ENCODE measurements at places on chromosomes 7 and 10. TPM values are rescaled to one million over a fixed set of nuclear protein-coding genes. Genes with fewer than 3 reads are reported as not detected.

GRCh38 chr10:49484486-49485235, 54.3 kb downstream of the ERCC6 start:
- H3K27ac ChIP-seq = no peak overlapping the region
- H3K27me3 ChIP-seq = no peaks in the 10 kb centered on the region
- peaks cover 3% of the 10 kb centered on the region for H3K4me1 ChIP-seq
- H3K36me3 ChIP-seq = peaks cover 26% of the 10 kb centered on the region
- no peak for DNase-seq

DNA sequence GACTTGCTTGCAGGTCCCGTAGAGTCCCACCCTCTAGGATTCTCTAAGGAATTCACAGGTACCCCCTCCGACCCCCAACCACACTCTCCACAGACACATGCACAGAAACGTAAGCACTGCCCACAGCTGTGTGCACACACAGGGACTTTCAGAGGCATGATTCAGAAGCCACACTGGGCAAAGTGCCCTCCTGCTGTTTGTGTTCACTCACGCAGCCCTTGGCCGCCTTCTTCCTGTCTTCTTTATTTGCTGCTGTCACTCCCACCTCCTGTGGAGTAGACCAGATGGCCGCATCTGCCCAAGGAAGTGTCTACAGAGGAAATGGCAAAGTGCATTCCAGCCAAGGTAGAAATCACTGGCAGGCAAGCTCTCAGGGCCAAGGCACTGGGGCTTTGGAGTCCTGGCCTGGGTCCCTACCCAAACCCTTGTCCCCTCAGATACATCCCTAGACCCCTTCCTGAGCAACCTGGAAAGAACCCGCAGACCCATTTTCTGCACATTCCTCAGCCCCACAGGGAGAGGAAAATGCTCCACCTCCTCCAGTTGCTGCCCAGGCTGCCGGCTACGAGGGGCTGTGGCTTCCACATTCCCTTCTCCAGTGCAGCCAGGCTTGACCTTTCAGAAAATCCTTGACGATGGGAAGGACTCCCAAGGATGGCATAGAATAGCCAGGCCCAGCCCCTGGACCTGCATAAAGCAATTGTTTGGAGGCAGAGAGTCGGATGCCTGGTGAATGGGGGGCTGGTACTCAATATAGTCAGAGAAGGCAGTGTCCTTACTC, 21.6 kb upstream of the GIMAP8 start:
- peaks cover 6% of the 10 kb centered on the region for H3K27me3 ChIP-seq
- H3K36me3 ChIP-seq = no peaks in the 10 kb centered on the region
- no peak overlapping the region for H3K27ac ChIP-seq

- no peaks in the 10 kb centered on the region for H3K36me3 ChIP-seq
- no peak overlapping the region for H3K27ac ChIP-seq
- no peak overlapping the region for H3K4me3 ChIP-seq
- H3K27me3 ChIP-seq = no peaks in the 10 kb centered on the region
Observed at GRCh38 chr10:26090762-26091161, 125.8 kb upstream of the GAD2 start.

DNA sequence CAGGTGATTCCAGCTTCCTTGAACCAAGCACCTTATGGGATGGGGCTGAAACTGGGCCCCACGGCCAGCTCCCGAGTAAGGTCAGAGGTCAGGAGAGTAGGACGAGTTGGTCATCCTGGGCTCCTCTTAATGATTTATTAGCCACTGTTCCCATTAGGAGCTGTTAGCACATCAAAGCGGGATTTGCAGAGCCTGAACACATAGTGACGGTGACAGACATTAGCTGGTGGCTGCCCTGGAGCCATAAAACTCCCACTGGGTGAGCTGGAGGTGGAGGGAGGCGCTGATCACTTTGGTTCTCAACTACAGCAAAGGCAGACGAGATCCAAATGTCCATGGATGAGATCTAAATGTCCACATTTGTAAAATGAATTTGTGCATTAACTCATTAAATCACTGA, 48.1 kb downstream of the COL13A1 start:
- no peak for DNase-seq
- H3K4me1 ChIP-seq = peaks cover 37% of the 10 kb centered on the region
- H3K36me3 ChIP-seq = no peaks in the 10 kb centered on the region
- H3K27me3 ChIP-seq = no peaks in the 10 kb centered on the region

DNA sequence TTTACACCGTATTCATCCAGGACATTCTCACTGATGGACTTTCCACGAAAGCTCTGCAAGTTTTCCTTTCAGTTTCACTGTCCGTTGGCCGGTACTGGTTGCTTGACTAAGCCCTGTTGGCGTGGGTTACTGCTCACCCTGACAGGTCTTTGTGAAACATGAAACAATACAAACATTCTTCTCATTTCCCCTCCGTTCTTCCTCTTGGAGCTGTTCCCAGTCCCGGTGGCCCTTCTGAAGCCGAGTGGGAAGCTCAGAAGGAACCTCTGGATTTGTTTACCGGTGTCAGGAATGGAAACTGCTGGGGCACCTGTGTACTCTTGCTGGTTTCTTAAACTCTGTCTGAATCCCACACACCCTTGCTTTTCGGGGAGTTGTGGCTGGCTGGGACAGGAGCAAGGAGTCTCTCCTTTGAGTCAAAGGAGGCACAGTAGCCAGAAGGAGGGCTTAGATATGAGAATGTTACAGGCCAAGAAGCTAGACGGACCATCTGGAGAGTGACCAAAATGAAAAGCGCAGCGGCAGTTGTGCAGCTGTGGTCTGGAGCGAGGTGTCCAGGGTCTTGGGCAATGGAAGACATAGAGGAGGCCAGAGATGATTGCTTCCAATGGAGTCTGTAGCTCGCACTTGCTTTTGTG, 45.7 kb downstream of the LYZL2 start:
- peak; percentile 58 for DNase-seq
- H3K27me3 ChIP-seq = no peaks in the 10 kb centered on the region
- peak overlapping the region; percentile 47 for H3K27ac ChIP-seq
- H3K4me3 ChIP-seq = peak overlapping the region; percentile 65
- H3K4me1 ChIP-seq = peaks cover 14% of the 10 kb centered on the region

DNA sequence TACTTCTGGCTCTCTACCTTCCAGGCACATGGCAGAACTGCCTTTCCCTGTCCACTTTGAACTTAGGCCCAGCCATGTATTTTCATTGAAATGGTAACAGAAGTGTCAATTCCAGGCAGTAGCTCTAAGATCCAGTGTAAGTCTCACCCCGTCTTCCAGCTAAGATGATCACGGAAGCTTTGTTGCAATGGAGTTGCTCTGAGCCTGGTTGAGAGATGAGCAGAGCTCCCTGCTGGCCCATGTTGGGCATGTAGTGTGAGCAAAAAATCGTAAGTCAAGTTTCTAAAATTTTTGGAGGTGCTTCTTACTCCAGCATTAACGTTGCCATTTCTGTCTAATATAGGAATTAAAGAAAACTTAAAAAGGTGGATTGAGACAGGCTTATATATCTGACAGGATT, 274.4 kb downstream of the IPMK start:
- H3K4me3 ChIP-seq = no peak overlapping the region
- no peak for DNase-seq
- no peaks in the 10 kb centered on the region for H3K27me3 ChIP-seq
- H3K4me1 ChIP-seq = no peaks in the 10 kb centered on the region
- no peak overlapping the region for H3K27ac ChIP-seq

GRCh38 chr7:134593530-134594392, 44.9 kb downstream of the AKR1B15 start:
- H3K4me1 ChIP-seq = peaks cover 14% of the 10 kb centered on the region
- H3K27ac ChIP-seq = peak overlapping the region; percentile 57
- H3K27me3 ChIP-seq = no peaks in the 10 kb centered on the region
- peak; percentile 61 for DNase-seq

- H3K4me1 ChIP-seq = no peaks in the 10 kb centered on the region
- H3K4me3 ChIP-seq = no peak overlapping the region
- no peak overlapping the region for H3K27ac ChIP-seq
- H3K36me3 ChIP-seq = no peaks in the 10 kb centered on the region
- no peaks in the 10 kb centered on the region for H3K27me3 ChIP-seq
Observed at GRCh38 chr10:29105516-29106215, 183.2 kb upstream of the LYZL1 start.

DNA sequence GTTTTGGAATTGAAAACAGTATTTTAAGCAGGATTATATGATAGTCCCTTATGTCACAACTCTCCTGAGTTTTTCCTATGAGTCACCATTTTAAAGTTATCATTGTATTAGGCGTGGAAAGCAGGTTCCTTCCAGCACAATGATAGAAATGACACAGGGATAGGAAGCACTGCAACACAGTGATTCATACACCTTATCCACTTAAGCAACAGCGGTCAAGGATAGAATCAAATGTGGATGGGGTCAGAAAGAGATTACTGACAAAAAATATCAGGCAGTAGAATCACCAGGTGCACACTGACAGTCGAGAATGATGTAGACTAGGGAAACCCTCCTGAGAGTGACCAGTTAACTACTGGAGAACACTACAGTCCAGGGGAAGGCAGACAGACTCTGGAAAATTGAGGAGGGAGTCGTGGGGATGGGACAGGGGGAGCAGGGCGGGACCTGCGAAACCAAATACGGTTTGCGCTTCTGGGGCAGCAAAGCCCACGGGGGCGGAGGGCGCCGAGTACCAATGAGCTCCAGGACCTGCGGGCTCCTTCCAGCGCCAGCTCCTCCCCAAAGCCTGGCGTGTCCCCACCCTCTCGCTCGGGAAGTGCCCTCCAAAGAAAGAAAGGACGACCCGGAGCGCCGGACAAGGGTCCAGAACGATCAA, 479 bp downstream of the PNPLA8 start:
- H3K36me3 ChIP-seq = peaks cover 4% of the 10 kb centered on the region
- peak overlapping the region; percentile 98 for H3K27ac ChIP-seq
- peaks cover 38% of the 10 kb centered on the region for H3K4me1 ChIP-seq
- peak overlapping the region; percentile 70 for H3K4me3 ChIP-seq

- no peaks in the 10 kb centered on the region for H3K27me3 ChIP-seq
- no peak for DNase-seq
- peaks cover 10% of the 10 kb centered on the region for H3K4me1 ChIP-seq
- H3K27ac ChIP-seq = peak overlapping the region; percentile 83
- H3K4me3 ChIP-seq = peak overlapping the region; percentile 53
Observed at GRCh38 chr7:64559206-64559605, 3.7 kb downstream of the ZNF680 start.

DNA sequence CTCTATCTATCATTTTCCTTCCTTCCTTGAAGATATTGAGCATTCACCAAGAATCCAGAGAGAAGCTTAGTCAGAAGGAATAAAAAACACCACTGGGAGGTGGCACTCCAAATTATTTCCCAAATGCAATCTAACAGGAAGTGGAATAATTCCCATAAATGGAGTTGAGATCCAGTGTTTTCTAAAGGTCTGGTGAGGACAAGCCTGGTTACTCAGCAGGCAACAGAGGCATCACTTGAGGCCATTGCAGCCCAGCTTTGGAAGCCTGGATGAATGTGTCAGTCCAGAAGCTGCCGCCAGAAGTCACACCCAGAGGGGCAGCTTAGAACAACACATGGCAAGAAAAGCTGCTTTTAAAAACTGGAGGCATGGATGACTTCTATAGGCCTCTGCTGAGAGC, 288.9 kb upstream of the KLF6 start:
- H3K27me3 ChIP-seq = no peaks in the 10 kb centered on the region
- no peak overlapping the region for H3K4me3 ChIP-seq
- no peaks in the 10 kb centered on the region for H3K36me3 ChIP-seq
- H3K27ac ChIP-seq = no peak overlapping the region

- H3K36me3 ChIP-seq = peaks cover 73% of the 10 kb centered on the region
- H3K4me1 ChIP-seq = peaks cover 2% of the 10 kb centered on the region
- H3K27ac ChIP-seq = no peak overlapping the region
- H3K27me3 ChIP-seq = no peaks in the 10 kb centered on the region
- DNase-seq = no peak
- H3K4me3 ChIP-seq = no peak overlapping the region
Observed at GRCh38 chr10:27537787-27538186, 33.7 kb downstream of the RAB18 start.

- H3K36me3 ChIP-seq = no peaks in the 10 kb centered on the region
- H3K4me3 ChIP-seq = no peak overlapping the region
- H3K27ac ChIP-seq = no peak overlapping the region
- H3K27me3 ChIP-seq = no peaks in the 10 kb centered on the region
- H3K4me1 ChIP-seq = no peaks in the 10 kb centered on the region
- DNase-seq = no peak
Observed at GRCh38 chr7:84744385-84744784, 442.5 kb downstream of the SEMA3D start.

- no peak overlapping the region for H3K27ac ChIP-seq
- no peaks in the 10 kb centered on the region for H3K4me1 ChIP-seq
- no peaks in the 10 kb centered on the region for H3K27me3 ChIP-seq
- H3K4me3 ChIP-seq = no peak overlapping the region
- DNase-seq = no peak
Observed at GRCh38 chr10:20694296-20694695, 202.8 kb downstream of the NEBL start.

GRCh38 chr10:117152668-117153067, 14.6 kb upstream of the VAX1 start:
- H3K4me3 ChIP-seq = no peak overlapping the region
- H3K27ac ChIP-seq = no peak overlapping the region
- H3K36me3 ChIP-seq = no peaks in the 10 kb centered on the region
- no peaks in the 10 kb centered on the region for H3K4me1 ChIP-seq
- peaks cover 34% of the 10 kb centered on the region for H3K27me3 ChIP-seq
- no peak for DNase-seq

DNA sequence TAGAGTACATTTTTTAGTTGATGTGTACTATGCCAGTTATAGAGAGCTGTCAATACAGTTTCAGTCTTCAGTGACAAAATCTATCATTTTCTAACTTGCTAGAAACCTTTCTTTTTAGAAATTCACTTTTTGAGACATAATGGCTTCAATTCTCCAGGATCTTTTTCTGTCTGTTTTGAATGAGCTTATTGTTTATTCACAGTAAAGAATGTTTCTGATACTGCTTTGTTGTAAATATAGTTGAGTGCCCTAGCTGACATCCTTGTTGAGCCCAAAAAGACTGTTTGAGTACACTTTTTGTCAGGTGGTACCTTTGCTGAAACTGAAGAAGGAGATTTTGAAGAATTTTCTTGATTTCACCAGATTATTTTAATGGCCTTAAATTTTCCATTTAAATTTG, 139.9 kb downstream of the PPP1R9A start:
- no peaks in the 10 kb centered on the region for H3K36me3 ChIP-seq
- H3K4me1 ChIP-seq = no peaks in the 10 kb centered on the region
- no peak overlapping the region for H3K27ac ChIP-seq

DNA sequence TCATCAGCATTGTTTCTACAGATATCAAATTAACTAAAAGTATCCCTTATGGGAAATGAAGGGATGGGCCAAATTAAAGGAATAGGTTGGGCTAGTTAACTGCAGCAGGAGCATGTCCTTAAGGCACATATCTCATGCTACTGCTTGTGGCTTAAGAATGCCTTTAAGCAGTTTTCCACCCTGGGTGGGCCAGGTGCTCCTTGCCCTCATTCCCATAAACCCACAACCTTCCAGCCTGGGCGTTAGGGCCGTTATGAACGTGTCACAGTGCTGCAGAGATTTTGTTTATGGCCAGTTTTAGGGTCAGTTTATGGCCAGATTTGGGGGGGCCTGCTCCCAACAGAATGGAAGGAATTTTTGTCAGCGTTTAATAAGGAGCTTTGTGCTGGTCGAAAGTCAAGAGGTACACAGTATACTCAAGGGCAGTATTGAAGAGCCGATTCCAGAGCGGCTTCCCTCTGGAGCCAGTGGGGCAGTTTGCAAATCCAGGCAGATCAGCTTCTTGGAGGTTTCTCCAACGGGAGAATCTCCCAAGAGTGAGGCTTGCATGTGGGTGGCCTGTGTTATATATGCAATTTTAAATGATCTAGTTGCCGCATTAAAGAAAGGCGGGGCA, 7.7 kb downstream of the PFKP start:
- H3K4me3 ChIP-seq = no peak overlapping the region
- no peaks in the 10 kb centered on the region for H3K4me1 ChIP-seq

LDB3 gene
- 647 TPM for total RNA-seq

SLC29A3 gene
- 1.3 TPM for total RNA-seq

TMEM229A gene
- total RNA-seq = not detected

CTTNBP2 gene
- total RNA-seq = 0.40 TPM

KCNH2 gene
- 0.39 TPM for total RNA-seq

WDR37 gene
- total RNA-seq = 19.2 TPM

C1QL3 gene
- total RNA-seq = not detected

GARIN1A gene
- total RNA-seq = 0.82 TPM

Measured in psoas muscle (tissue), 8 donors.